Chondrocyte (in vitro differentiated cells): ENCODE measurements at places on chromosomes 11 and 22.

DNA sequence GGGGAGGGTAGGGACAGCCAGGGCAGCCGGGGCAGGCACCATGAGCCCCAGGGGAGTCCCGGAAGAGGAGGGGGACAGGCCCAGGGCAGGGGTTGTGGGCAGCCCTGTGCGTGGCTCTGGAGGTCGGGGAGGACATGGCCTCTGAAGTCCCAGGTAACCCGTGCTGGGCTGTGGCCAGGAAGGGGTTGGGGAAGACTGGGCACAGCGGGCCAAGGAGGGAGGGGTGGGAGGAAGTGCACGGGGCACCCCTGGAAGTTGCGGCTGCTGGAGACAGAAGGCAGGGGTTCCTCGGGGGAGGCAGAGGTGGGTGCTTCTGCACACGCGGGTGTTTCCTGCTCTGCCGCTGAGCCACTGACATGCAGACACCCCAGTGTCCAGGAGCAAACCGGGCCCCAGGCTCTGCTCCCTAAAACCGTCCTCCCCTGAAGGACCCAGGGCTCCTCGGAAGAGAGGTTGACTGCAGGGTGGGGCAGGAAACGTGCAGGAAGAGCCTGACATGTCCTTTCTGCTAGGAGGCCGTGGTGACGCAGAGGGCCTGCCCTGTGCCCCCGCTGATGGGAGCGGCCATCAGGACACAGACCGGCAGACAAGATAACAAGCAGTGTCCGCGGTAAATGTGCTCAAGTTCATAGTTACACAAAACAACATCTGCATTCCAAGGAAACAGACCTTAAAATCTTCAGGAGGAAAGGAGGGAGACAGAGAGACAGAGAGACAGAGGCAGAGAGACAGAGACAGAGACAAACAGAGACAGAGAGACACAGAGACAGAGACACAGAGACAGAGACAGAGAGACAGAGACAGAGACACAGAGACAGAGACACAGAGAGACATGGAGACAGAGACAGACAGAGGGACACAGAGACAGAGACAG lies 5.7 kb downstream of the TNNI2 start:
- no peak for DNase-seq

- DNase-seq = peak; percentile 58
Measured at GRCh38 chr22:39419096-39419495, 19.5 kb downstream of the TAB1 start.

- no peak for DNase-seq
Measured at GRCh38 chr22:29359469-29359868, 28.9 kb downstream of the AP1B1 start.

- DNase-seq = peak; percentile 38
Measured at GRCh38 chr11:68275721-68276507, 4.1 kb upstream of the C11orf24 start.

DNA sequence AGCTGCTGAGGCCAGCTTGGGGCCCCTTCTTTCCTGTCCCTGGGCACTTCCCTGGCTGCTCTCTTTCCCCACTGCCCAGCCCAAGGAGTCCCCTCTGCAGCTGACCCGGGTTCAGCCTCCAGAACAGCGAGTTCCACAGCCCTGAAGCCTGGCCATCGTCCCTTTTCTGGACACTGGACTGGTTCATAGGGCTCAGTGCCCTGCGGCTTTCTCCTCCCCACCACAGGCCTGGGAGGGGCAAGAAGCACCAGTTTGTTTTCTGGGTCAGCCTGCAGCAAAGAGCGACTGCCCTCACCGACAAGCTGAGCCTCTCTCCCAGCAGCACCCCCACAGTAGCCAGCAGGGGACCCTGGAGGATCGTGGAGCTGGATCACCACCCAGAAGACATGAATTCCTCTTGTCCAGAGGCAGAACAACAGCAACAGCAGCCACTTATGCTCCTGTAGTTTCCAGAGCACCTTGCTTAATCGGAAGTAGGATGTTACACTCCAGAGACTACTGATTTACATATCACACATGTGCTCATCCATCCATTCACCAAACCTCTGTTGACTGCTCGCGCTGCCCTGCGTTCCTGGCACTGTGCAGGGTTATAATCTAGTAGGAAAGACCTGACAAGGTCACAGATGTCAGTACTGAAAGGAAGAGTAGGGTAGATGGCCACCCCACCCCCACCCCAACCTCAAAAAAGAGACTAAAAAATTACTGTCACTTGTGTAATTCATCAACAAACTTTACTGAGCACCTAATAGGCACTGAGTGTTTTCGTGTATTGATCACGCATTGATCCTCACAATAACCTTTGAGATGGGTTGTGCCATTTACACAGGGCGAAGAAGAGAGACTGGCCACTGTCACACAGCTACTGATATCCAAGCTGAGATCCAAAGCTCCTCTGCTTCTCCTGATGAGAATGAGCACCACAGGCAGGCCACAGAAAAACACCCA lies 13.0 kb upstream of the CXCR5 start:
- DNase-seq = no peak

DNA sequence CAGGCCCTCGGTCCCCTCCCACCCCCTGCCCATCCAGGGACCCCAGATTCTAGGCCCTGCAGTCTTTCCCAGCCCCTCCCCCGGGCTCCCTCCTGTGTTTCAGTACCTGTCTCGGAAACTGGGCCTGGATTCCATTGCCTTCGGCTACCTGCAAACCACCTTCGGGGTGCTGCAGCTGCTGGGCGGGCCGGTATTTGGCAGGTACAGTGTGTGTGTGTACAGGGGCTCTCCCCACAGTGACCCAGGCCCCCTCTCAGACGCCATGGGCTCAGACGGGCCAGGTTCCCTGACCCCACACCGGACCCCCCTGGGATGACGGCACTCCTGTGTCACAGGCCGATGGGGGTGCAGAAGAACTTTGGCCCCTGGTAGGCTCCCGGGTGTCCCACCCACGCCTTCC lies 21.1 kb downstream of the PHLDA2 start:
- DNase-seq = no peak

- no peak for DNase-seq
Measured at GRCh38 chr11:108221371-108221770, 1.1 kb downstream of the NPAT start.

DNA sequence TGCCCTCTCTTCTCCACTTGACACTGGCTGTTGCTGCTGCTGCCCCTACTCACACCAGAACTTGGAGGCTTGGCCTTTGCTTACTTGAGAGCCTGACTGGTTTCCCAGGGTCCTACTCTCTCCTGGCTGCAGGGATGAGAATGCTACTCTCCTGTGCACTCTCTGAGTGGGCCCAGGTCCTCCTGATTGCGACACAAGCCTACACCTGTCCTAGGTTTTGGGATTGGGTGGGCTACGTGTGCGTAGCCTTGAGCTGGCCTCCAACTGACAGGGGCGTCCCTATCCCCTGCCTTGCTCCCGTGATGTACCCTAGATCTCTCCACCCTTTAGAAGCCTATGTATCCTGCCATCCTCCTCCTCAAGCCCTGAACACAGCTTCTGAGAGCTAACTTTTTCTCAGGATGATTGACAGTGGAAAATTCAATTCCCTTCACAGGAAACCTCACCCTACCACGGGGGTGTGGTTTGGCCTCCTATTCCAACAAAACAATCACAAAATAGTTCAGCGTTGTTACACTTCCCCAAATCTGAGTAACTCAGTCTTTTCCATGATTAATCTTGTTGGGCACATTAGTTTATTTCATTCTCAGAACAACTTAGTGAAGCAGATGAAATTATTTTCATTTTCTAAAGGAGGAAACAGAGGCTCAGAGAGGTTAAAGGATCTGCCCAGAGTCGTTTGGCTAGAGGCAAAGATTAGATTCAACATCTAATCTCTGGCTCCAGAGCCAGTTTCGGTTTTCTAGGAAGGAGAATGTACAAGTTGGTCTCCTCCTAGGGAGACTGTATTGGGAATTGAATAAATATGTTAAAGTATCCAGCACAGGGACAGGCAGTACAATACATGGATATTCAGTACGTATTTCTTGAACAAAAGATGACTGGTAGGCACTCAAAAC lies 17.6 kb upstream of the AMOTL1 start:
- no peak for DNase-seq

- DNase-seq = no peak
Measured at GRCh38 chr11:3823303-3823702, 14.9 kb downstream of the PGAP2 start.

GRCh38 chr11:121800240-121800639 lies 315.8 kb downstream of the BLID start:
- DNase-seq = no peak

DNA sequence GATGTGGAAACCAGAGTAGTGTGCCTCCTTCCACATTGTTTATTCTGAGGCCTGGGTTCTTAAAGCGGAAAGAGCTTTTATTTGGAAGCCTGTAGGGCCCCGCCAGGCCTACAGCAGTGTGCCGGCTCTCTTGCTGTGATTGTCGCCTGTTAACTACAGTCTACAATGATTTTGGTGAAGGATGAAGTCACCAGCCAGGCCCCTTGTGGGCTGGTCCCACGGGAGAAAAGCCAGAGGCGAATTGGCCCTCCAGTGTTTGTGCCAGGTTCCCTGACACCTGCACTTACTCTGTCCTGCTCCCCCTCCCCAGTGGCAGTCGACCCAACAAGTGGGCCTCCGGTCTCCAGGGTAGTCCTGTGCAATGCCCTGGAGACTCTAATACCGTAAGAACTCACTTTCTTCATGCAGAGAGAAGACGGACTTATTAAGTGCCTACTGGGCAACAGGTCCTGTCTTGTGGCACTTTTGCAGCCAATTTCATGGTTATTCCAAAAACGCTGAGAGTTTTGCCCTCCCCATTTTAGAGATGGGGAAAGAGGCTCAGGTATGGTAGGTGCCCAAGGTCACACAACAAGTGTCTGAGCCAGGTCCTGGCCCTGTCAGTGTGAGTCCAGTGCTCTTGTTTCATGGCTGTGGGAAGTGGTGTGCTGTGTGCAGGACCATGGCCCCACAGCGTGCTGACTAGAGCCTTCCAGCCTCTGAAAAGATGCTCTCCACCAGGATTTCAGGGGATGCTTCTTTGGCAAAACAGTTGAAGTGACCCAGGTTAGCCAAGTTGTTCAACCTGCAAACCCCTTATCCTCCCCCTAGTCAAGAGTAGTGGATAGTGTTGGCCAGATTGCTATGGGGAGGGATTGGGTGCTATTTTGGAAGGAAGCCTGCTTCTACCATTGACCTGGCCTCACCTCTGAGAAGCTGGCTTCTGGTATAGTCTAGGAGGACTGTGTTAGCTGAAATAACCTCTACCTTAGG lies 1.4 kb downstream of the MICAL2 start:
- DNase-seq = no peak

- DNase-seq = no peak
Measured at GRCh38 chr11:6663794-6664469, 8.3 kb upstream of the DCHS1 start.

GRCh38 chr11:77801477-77801876 lies 19.0 kb downstream of the RSF1 start:
- no peak for DNase-seq

DNA sequence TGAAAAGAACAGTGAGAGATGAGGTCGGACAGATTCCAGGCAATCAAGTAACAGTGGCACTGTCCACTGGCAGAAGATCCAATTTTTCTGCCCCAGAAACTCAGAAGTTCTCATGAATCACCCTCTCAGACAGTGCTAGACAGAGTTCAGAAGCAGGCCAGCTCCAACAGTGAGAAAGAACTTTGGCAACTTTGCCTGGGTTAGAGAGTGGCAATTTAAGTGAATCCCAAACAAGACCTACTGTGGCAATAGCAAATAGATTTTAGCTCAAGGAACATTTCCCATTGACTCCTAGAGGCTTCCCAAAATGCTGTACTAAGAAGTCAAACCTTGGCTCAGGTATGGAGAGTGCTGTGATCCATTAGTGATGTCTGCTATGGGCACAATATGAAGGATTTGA lies 12.3 kb downstream of the CD44 start:
- DNase-seq = no peak

- DNase-seq = no peak
Measured at GRCh38 chr11:29783506-29783905, 233.3 kb downstream of the KCNA4 start.

GRCh38 chr11:27228232-27228905 lies 134.6 kb downstream of the CCDC34 start:
- no peak for DNase-seq

DNA sequence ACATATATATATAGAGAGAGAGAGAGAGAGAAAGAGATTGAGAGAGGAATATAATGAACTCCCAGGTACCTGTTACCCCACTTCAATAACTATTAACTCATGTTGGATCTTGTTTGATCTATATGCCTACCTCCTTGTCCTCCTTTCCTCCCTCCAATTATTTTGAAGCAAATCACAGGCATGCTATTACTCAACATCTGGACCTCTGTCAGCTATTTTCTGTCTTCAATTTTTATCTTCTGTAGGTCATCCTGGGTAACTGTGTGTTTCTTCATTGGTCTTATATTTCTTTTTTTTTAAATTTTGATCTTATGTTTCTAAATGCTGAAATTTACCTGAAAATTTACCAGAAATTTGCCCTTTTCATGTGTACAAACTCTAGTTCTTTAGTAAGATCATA lies 24.8 kb downstream of the UVRAG start:
- no peak for DNase-seq

DNA sequence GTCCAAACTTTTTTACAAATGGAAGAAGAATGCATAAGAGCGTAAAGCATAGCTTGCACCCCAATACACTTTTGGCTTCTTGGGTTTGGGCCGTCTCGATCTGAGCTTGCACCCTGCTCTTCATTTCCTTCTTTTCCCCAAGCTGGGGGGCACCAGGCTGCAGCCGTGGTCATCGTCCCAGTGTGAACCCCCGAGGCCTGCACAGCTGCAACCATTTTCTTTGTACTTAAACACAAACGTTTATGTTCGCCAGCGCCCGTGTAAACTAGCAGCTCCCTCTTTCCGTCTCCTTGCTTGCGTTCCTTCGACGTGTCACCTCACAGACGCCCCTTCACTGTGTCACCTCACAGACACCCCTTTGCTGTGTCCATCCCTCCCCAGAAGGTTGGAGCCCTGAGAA lies 10.1 kb downstream of the KRTAP5-5 start:
- DNase-seq = peak; percentile 51
